ENCODE measurements at places on chromosomes 13 and 19.

- no peak for DNase-seq
Measured at GRCh38 chr13:30681843-30682242, 53.5 kb upstream of the ALOX5AP start.

GRCh38 chr19:17125062-17125727 is 49.6 kb downstream of the MYO9B start:
- DNase-seq = peak; percentile 71

DNA sequence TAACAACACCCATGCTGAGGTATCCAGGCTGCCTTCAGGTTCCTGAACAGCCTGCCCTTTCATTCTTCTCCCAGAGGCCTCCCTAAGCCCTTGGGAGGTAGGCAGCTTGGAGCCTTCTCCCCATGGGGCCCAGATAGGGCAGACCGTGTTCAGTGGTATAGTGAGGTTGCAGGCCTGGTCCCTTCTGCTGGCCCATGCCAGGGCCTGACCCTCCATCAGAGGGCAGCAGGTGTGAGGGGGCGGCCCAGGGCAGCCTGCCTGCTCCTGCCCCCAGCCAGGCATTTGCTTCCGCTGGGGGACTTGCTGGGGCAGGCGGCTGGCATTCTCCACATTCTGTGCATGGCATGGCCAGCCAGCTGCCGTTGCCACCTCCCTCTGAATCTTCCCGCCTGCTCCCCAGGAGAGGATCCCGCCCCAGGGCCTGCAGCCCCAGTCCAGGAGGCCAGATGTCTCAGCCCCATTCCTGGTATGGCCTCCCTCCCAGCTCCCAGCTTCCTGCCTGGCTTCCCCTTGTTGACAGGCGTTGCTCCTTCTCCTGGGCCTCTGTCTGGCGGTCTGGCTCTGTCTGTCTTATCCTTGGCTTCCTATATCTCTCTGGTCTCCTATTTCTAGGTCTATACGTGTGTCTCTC is 8.9 kb downstream of the CIC start:
- no peak for DNase-seq

DNA sequence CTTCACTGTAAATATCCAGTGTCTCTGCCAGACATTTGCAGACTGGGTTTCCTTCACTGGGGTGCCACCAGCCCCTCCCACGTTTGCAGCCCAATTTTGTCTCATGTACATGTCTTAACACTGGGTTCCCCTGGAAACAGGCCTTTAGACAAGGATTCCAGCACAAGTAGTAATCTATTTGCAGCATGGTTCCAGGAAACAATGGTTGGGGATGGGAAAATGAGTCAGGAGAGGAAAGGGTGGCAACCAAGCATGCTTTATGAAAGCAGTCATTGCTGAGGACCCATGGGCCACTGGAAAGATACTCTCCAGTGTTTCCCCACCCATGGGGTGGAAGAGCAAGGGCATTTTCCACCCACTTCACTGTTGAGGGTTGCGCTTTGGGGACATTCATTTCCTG is 53.6 kb upstream of the FARP1 start:
- DNase-seq = no peak

GRCh38 chr13:98954313-98954712 is 23.6 kb downstream of the DOCK9 start:
- DNase-seq = no peak

DNA sequence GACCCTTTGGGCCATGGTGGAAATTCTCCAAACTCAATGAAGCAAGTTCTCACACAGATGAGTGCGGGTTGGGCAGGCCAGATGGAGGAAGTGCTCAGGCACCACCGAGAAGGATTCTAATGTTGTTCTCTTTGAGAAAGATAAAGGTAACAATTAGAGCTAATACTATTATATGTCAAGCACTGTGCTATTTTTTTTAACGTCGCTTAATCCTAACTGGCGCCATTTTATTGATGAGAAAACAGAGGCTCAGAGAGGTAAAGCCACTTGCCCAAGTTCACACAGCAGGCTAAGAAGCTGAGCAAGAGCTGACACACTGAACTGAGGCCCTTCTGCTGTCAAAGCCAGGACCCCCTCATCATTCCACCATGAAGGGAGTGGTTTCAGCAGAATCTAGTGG is 1.0 kb downstream of the FBL start:
- DNase-seq = no peak

DNA sequence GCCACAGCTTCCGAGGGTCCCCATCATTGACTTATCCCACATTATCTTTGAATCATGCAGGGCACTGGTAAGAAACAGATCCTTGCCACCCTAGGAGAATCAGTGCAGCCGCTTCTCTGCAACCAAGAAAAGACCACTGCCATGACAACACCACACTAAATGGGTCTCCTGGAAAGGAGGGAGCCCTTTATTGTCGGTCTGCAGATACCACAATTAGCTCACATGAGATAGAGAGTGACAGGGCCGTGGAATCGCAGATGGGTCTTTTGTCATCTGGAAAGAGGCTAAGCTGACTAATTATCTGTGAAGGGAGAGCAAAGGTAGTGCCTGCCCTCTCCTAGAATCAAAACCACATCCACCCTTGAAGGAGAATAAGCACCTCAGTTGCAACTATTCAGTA is 178.3 kb upstream of the MYO16 start:
- DNase-seq = no peak

DNA sequence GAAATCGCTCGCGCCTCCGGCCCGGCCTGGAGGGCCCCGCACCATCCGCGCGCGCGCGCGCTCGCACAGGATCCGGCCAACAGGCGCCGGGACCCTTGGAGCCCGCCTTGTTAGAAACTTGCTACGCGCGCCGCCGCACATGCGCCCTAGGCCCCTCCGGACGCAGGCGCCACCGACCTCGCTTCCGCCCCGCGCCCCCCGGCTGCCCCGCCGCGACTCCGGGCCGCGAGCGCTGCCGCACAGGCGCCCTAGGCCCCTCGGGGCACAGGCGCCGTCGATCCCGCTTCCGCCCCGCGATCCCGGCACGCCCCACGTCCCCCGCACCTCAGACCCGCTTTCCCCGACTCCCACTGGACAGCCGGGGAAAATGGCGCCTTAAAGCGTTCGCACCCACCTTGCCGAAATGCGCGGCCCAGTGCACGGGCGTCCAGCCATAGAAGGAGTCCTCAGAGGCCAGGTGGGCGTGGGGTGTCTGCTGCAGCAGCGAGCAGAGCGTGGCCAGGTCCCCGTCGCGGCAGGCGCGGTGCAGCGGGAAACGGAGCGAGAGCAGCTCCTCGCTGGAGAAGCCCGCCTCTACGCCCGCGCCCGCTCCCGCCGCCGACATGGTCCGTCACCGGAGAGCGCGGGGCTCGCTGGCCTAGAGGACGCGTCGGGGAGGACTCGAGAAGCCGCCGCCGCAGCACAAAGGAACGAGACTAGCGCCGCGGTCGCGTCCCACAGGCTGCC is 375 bp downstream of the ANKRD10 start:
- DNase-seq = peak; percentile 85

DNA sequence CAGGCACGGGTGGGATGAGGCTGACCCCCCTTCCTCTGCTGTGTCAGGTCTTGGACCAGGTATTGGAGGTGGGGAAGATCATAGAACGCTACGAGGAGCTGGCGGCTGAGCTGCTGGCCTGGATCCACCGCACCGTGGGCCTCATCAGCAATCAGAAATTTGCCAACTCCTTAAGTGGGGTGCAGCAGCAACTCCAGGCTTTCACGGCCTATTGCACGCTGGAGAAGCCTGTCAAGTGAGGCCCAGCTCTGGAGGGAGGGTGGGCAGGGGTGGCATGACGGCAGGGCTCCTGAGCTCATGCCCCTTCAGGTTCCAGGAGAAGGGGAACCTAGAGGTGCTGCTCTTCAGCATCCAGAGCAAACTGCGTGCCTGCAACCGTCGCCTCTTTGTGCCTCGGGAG is 35.3 kb downstream of the SPTBN4 start:
- no peak for DNase-seq

DNA sequence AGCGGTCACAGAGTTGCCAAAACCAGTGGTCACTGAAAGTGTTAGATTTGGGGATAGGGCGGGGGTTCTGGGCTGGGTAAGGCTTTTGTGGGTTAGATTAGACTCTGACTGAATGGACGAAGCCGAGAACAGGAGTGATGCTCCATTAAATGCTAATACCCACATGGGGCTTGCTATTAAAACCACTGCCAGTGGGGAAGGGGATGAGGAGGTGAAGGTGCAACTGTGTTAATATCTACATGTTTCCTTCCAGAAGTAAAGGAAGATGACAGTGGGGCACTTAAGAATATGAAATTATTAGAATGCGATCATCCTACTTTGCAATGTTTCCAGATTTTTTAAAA is 573 bp upstream of the ZNF614 start:
- DNase-seq = no peak

DNA sequence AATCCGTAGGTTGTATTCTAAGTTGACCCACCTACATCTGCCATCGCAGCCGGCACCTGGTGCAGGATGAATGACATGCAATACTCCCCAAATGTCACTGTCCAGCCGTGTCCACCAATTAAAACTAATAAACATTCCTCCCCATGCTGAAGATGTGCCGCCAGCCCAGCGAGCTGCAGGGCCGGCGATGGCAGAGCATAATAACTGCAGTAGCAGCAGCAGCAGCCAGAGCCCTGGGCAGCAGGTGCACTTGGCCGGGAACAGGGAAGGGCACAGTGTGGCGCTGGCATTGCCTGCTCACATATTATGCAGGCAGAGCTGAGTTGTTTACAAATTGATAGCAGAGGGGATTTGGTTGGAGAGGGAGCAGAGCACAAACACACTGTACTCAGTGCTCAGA is 754.9 kb downstream of the OLFM4 start:
- peak; percentile 24 for DNase-seq

GRCh38 chr19:15378534-15379082 is 979 bp downstream of the AKAP8 start:
- peak; percentile 58 for DNase-seq

DNA sequence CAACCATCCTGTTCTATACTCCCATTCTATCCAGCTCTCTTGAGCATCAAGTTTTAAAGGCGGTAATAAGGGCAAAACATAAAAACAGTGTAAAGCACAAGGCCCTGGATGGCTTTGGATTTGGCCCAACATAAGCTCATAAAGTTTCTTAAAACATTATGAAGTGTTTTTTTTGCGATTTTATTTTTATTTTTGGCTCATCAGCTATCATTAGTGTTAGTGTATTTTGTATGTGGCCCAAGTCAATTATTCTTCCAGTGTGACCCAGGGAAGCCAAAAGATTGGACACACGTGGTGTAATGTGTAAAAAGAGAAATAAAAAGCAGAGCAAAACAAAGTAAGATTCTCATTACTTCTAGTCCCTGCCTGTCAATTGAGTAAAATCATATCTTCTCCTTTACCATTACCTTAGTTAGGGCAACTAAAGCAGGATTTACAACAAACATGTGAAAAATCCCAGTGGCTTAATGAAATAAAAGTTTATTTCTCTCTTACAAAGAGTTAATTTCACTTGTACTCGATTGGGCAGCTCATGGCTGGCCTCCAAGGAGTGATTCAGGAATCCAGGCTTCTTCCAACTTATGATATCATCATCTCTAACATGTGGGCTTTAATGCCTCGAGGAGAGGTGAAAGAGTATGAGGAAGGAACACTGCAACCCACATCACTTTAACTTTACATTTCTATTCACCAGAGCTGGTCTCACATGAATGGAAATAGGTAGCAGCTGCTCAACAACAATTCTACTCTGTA is 725.2 kb upstream of the SLITRK1 start:
- DNase-seq = no peak

DNA sequence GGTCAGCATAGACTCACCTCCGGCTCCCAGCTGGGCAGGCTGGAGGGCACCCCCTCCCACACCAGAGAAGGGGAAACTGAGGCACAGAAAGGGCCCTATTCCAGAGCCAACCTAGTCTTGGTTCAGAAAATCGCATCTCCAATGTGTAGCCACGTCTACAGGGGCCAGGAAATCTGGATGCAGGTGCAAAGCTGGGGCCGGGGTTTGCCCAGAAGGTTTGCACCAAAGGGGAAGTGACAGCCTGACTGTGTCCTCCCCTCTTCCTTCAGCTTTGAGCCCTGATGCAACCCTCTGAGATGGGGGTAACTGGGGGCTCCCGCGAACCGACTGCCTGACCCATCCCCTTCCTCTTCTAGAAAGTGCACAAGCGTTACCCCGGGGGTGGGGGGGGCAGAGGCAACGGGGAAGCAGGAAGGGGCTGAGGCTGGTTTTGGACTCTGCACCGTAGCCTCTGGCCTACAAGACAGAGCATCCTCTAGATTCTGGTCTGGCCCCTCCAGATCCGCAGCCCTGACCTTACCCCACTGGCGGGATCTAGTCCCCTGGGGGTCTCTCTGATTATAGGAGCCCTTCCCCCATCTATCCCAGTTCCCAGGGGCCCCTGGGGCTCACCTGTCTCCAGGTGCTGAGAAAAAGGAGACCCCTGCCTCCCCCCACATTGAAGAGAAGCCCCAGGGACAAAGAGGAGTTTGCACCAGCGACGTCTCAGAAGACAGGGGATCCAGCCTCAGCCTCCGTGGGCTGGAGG is 1.1 kb upstream of the ONECUT3 start:
- no peak for DNase-seq

GRCh38 chr19:46644720-46645119 is 8.7 kb upstream of the GNG8 start:
- no peak for DNase-seq

GRCh38 chr13:69857183-69857821 is 250.3 kb upstream of the ATXN8OS start:
- no peak for DNase-seq

DNA sequence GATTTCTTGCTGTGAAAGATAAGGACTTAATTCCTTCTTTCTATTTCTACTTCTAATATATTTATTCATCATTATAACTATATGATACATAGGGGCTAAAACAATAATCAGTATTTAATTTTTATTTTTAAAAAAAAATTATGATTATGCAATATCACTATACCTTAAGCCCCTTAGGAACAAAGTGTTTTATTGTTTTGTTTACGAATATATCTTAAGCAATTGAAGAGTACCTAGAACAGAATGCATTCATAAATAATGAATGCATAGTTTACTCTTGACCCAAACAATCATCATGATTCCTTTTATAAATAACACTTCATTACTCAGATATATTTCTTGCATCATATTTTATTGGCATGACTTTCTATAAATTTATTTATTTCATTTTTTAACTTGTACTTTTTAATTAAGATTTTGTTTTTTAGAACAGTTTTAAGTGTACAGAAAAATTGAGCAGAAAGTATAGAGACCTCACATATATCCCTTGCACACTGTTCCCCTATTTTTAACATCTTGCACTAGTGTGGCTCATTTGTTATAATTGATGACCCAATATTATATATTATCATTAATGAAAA is 339.9 kb upstream of the SPRY2 start:
- DNase-seq = no peak

DNA sequence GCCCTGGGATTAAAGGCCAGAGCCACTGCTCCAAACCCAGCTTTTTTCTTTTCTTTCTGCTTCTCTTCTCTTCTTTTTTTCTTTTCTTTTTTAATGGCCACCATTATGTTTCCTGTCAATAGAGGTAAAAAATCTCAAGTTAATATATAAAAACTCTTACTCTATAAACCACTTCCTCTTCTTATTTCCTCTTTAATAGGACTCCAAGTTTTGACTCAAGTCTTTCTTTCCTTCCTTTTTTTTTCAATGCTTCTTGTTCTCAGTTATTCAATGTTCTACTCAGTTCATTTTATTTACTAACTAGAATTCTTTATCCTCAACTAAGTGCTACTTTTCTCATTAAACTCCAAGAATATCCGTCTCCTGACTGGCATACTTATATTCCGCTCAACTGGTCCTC is 27.1 kb upstream of the MYCBP2 start:
- DNase-seq = no peak
